Posterior cingulate gyrus (tissue), 11 donors: ENCODE measurements at places on chromosomes 6 and 20.

DNA sequence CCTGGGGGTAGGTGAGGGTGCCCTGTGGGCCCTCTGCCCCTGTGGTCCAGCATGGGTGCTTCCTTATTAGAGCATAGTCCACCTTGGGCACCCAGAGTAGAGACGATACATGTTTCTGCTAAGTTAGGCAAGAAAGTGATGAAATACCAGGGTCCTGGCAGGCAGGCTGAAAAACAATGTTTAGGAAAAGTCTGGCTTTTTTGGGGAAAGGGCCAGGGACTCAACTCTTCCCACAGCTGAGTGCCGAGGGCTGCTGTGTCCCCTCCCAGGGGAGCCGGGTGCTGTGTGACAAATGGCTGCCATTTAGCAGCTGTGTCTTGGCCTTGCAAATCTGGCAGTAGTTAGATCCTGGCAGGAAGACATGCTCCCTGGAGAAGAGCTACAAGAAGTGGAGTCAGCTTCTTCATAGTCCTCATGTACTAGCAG, 61.5 kb downstream of the RREB1 start:
- no peak for DNase-seq

GRCh38 chr6:74632196-74632875, 573.5 kb downstream of the COL12A1 start:
- no peak for DNase-seq

DNA sequence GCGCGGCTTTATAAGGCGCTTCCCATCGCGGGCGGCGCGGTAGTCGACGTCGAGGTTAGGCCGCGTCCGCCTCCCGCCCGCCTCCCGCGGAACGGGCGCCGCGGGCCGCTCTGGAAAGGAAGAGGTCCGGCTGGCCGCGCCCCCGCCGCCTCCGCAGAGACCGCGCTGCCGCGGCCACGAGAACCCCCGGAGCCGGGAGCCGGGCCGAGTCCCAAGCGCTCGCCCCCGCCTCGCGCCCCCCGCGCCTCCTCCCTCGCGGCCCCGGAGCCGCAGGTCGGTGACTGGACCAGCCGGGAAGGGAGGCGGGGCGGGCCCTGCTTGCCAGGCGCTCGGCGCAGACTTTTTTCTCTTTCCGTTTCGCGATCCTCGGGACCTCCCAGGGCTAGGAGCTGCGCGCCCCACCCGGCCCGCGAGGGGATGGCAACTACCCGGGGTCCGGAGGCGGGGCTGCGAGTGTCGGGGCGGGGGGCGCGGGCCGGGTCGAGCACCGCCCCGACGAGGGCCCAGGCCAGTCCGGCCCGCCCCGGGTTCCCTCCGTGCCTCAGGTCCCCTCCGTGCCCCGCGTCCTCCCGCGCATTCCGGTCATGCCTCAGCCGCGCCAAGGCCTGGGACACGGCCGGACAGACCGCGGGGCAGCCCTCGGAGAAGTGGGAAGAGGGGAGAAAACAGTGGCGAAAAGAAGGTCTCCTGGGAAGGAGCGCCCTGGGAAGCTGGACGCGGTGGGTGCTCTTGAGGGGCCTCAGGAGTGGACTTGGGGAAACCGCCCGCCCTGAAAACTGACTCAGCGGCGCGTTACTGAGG, 417 bp upstream of the PXDC1 start:
- DNase-seq, result peak; percentile 92

GRCh38 chr6:161418463-161418945, 144.6 kb upstream of the AGPAT4 start:
- DNase-seq, result no peak

DNA sequence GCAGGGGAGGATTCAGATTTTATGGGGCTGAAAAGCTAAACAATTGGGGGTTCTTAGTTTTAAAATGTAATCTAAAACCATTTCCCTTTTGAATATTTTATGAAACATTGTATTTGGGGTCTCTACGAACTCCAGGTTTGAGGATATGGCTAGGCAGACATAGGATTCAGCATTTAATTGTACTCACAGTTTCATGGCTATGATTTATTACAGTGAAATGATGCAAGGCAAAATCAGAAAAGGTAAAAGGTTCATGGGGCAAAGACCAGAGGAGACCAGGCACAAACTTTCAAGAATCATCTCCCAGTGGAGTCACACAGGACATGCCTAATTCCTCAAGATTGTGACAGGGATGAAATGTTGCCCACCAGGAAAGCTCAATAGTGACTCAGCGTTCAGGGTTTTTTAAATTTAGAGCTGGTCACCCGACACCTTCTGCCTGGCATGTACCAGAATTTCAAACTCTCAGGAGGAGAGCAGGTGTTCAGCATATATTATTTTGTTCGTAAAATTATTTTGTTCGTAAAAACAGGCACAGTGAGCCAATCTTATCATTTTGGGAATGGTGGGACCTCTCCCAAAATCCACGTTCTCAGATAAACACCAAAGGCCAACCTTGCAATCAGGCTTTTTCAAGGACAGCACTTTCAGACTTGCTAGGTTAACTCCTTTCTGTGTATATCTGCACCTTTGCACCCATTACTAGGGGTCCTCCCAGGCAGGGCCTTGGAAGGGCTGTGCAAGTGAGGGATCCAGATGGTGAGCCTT, 270.3 kb downstream of the NKAIN2 start:
- no peak for DNase-seq

DNA sequence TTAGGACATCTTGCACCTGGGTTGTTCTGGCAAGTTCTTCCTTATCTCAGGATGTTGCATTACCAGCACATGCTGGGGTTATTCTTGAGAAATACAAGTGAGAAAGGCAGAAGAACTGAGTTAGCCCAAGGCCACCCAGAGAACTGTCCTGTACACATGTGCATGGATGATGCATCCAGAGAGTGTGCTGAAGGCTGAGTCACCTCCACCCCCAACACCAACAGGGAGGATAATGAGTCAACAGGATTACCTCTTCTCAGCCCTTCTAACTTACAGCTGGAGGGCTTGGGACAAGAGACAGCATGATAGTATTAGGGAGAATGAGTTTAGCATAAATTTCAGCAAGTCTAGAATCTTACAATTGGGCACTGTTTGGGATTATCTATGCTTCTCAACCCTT, 8.5 kb downstream of the SCGN start:
- no peak for DNase-seq

- no peak for DNase-seq
Observed at GRCh38 chr20:43416591-43417228, 41.0 kb upstream of the SRSF6 start.

DNA sequence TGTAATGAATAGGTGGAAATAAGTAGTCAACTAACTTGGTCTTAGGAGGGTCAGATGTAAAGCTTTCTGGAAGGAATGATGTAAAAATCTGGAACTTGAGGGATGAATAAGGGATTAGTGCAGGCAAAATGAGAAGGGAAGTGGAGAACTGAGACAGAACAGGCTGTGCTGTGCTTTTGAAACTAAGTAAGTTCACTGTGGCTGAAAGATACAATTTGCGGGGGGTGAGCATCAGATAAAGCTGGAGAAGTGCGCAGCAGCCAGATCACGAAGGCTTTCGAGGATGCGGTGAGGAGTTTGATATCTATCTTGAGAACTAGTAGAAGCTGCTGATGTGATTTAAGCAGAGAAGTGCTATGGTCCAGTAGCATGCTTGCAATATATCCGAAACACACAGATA, 247.8 kb downstream of the RNF144B start:
- no peak for DNase-seq

- DNase-seq, result no peak
Observed at GRCh38 chr6:5979650-5980420, 26.9 kb downstream of the NRN1 start.

DNA sequence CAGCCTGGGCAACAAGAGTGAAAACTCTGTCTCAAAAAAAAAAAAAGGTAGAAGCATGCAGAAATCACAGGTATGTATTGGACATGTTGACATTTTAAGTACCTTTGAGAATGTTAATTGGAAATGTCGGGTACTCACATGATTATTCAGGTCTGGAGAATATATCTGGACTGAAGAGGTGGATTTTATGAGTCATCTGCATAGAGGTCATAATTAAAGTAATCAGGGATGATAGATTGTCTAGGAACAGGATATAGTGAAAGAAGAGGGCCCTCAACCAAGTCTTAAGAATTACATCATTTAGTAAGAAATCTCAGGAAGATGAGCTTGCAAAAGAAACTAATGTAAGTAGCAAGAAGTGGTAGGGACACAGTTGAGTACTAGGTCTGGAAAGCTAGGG, 212.5 kb downstream of the UTRN start:
- DNase-seq, result no peak
